ENCODE measurements at places on chromosomes 11 and 22.

DNA sequence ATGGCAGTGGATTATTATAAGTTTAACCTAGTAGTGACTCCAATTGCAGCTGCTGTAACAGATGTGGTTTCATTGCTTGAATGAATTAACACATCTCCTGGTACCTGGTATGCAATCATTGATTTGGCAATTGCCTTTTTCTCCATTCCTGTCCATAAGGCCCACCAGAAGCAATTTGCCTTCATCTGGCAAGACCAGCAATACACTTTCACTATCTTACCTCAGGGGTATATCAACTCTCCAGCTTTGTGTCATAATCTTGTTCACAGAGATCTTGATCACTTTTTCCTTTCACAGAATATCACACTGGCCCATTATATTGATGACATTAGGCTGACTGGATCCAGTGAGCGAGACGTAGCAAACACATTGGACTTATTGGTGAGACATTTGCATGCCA is 128.7 kb upstream of the ZC3H12C start:
- ATAC-seq: no peak
- no peaks in the 10 kb centered on the region for H3K36me3 ChIP-seq
- no peaks in the 10 kb centered on the region for H3K27me3 ChIP-seq
- no peak overlapping the region for H3K4me3 ChIP-seq
- no peaks in the 10 kb centered on the region for H3K4me1 ChIP-seq

- H3K4me3 ChIP-seq: no peak overlapping the region
- H3K4me1 ChIP-seq: no peaks in the 10 kb centered on the region
- ATAC-seq: no peak
- no peak overlapping the region for H3K27ac ChIP-seq
- no peaks in the 10 kb centered on the region for H3K27me3 ChIP-seq
- H3K36me3 ChIP-seq: peaks cover 54% of the 10 kb centered on the region
Measured at GRCh38 chr11:113234888-113235287, 79.5 kb upstream of the TTC12 start.

DNA sequence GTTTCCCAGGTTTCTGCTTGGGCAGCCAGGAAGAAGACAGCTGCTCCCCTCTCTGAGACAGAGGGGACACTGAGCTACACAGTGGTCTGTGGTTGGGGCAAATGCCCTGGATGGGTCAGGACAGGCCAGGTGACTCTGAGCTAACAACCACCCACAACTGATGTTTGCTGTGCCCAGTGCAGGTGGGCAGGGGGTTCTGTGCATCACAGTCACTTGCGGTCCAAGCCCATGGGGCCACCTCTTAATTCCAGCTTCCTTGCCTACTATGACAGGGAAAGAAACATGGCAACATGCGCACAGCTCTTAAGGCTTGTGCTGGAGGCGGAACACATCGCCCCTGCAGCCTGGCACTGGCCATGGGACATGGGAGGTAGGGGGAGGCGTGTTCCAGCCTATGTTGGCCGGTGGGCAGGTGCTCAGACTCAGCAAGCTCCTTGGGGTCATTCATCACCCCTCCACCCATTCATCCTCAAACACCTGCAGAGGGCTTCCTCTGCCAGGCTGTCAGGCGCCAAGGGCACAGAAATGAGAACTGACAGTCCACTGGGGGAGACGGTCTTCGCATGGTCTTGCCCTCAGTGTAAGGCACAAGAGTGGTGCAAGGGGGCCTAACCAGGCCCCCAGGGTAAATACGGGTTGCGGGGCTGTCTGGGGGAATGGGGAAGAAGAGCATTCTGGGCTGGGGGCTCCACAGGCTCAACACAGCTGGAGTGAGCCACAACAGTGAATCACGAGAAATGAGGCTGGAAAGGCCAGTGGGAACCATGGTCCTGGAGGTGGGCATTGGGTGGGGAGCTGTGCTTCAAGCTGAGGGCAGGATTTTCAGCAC is 55.6 kb downstream of the ARFGAP3 start:
- ATAC-seq: no peak
- H3K27ac ChIP-seq: no peak overlapping the region
- H3K27me3 ChIP-seq: no peaks in the 10 kb centered on the region
- H3K4me1 ChIP-seq: peaks cover 29% of the 10 kb centered on the region

DNA sequence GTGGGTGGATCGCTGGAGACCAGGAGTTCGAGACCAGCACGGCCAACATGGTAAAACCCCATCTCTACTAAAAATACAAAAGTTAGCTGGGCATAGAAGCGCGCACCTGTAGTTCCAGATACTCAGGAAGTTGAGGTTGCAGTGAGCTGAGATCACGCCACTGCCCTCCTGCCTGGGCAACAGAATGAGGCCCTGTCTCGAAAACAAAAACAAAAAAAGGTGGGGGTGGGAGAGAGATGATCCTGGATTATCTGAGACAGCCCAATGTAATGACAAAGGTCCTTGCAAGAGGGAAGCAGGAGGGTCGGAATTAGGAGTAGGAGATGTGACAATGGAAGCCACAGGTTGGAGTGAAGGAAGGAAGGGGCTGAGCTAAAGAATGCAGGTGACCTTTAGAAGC is 87.6 kb upstream of the APOA1 start:
- H3K27me3 ChIP-seq: no peaks in the 10 kb centered on the region
- no peak overlapping the region for H3K27ac ChIP-seq
- no peak for ATAC-seq
- H3K4me1 ChIP-seq: peaks cover 7% of the 10 kb centered on the region
- H3K4me3 ChIP-seq: no peak overlapping the region

- peaks cover 8% of the 10 kb centered on the region for H3K4me1 ChIP-seq
- no peak overlapping the region for H3K27ac ChIP-seq
- H3K4me3 ChIP-seq: no peak overlapping the region
- ATAC-seq: peak; percentile 25
Measured at GRCh38 chr11:30758012-30758411, 171.9 kb upstream of the MPPED2 start.

DNA sequence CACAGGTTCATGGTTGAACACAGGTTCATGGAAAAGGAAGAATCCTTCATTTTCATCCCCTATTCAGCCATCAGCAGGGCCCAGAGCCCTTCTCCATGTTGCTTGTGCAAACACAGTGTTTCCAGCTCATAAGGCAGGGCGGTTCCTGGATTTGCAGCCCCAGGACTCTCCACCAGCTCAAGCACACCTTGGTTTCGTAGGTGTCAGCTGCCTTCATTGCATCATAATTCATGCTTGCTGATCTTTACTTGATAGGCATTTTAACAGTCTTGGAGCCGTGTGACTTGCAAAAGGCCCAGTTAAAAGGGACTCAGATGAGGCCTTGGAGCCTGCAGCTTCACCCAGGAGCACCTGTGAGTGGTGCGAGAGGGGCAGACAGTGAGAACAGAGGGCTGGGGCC is 318.1 kb upstream of the B3GAT1 start:
- H3K27ac ChIP-seq: no peak overlapping the region
- ATAC-seq: no peak
- peaks cover 9% of the 10 kb centered on the region for H3K4me1 ChIP-seq
- H3K36me3 ChIP-seq: no peaks in the 10 kb centered on the region
- H3K4me3 ChIP-seq: no peak overlapping the region
- no peaks in the 10 kb centered on the region for H3K27me3 ChIP-seq

DNA sequence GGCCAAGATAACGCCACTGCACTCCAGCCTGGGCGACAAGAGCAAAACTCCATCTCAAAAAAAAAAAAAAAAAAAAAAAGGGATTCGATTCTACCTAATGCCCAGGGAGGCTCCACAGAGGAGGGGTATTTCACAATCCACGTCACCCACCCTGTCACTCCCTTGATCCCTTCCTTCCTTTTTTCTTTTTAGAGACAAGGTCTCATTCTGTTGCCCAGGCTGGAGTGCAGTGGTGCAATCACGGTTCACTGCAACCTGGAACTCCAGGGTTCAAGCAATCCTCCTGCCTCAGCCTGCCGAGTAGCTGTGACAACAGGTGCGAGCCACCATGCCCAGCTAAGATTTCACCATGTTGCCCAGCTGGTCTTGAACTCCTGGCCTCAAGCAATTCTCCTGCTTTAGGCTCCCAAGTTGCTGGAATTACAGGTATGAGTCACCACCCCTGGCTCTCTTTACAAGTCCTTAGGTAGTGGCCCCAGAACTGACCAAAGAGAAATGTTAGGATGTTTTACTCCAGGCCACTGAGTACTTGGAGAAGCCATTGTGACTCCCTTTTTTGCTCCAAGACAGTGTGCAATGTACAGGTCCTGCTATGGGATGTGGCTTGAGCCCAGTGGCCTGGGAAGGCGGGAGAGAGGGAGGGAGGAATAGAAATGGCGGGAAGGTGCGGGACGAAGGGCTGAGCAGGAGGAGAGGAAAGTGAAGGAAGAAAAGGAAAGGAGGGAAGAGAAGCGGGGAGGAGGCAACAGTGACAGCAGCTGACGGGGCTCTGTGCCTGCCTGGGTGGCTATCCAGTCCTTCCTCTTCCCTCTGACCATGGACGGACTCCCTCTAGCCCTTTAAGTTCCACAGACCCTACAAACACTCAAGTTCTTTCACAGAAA is 11.8 kb upstream of the FXYD2 start:
- peak; percentile 13 for ATAC-seq
- peaks cover 56% of the 10 kb centered on the region for H3K36me3 ChIP-seq
- peaks cover 14% of the 10 kb centered on the region for H3K27me3 ChIP-seq
- no peaks in the 10 kb centered on the region for H3K4me1 ChIP-seq
- H3K4me3 ChIP-seq: no peak overlapping the region

DNA sequence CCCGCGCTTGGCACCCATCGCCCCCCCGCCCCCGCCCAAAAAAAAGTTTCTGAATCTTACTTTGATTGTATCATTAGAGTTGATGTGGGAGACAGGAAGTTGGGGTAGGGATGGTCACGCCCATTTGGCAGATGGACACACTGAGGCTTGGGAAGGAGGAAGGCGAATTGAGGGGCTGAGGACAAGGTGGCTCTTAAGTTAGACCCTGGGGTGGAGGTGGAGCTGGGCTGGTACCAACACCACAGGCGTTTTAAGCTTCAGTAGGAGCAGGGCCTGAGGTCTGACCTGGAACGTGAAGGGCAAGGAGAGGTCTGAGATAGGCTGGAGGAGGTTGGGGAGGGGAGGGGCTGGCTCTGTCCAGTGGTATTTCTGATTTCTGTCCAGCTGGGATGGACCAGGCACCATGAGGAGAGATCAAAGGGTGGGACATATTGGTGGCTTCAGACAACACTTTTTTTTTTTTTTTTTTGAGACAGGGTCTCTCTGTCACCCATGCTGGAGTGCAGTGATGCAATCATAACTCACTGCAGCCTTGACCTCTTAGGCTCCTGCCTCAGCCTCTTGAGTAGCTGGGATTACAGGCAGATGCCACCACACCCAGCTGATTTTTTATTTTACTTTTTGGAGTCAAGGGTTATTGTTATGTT is 799 bp upstream of the CDC42BPG start:
- H3K4me1 ChIP-seq: peaks cover 20% of the 10 kb centered on the region
- H3K36me3 ChIP-seq: no peaks in the 10 kb centered on the region
- ATAC-seq: no peak
- peaks cover 6% of the 10 kb centered on the region for H3K27me3 ChIP-seq

GRCh38 chr22:27327497-27327896 is 474.1 kb downstream of the MN1 start:
- no peak overlapping the region for H3K27ac ChIP-seq
- H3K4me1 ChIP-seq: no peaks in the 10 kb centered on the region
- peaks cover 41% of the 10 kb centered on the region for H3K27me3 ChIP-seq
- no peak overlapping the region for H3K4me3 ChIP-seq
- no peaks in the 10 kb centered on the region for H3K36me3 ChIP-seq

DNA sequence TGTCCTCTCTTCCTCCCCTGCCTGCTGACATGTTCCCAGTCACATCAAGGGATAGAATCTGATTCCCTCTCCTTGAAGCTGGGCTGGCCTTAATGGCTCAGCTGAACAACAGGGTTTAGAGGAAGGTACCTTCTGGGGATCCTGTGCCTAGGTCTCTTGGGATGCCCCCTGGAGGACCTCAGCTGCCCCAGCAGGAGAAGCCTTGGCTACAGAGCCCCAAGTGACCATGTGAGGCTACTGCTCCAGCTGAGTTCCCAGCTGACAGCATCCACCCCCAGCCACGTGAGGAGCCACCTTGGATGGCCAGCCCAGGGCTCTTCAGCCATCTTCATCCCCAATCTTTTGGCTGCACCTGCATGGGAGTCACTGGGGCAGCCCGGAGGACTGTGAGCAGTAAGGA is 1499.3 kb downstream of the TBC1D22A start:
- H3K27me3 ChIP-seq: peaks cover 58% of the 10 kb centered on the region
- no peak overlapping the region for H3K4me3 ChIP-seq
- no peak for ATAC-seq
- H3K27ac ChIP-seq: no peak overlapping the region
- H3K36me3 ChIP-seq: no peaks in the 10 kb centered on the region
- no peaks in the 10 kb centered on the region for H3K4me1 ChIP-seq

DNA sequence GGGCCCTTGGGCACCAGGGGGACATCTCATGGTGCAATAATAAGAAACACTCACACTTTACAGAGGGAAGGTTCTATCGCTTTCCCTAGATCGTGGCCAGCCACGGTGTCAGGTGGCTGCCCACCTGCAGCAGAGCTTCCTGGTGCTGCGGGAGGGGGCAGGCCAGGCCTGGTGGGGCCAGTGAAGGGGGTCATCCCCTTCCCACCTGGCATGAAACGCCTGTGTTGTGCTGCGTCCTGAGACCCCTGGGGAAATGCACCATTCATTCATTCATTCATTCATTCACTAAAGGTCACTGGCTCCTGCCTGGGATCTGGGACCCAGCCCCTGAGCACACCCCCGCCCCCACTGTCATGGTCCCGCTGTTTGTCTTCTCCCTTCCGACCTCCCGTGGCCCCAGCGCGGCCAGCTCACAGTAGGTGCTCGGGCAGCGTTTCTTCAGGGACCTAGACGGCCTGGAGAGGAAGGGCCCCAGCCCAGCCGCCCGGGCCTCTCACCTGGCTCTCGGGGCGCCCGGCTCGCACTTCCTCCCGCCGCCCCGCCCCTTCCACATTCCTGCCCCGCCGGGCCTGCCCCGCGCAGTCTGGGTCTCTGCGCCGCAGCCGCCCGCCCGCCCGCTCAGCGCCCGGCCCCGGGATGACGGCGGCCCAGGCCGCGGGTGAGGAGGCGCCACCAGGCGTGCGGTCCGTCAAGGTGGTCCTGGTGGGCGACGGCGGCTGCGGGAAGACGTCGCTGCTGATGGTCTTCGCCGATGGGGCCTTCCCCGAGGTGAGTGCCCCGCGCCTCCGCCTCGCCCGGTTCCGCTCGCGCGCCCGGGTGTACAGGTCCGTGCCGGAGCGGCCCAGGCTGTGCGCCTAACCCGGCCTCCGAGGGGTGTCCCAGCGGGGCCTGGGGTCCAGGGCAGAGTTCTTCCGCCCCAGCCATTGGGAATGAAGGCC is at the start of gene RHOD:
RHOD (plus strand) TSS at position 581 of the 938 bp plus-strand sequence; CDS start at position 637, 56 bp downstream.
- no peaks in the 10 kb centered on the region for H3K36me3 ChIP-seq
- H3K27ac ChIP-seq: no peak within 1 kb of the TSS
- ATAC-seq: peak; percentile 91
- no peaks in the 10 kb centered on the region for H3K27me3 ChIP-seq
- peaks cover 39% of the 10 kb centered on the region for H3K4me1 ChIP-seq

Data from gastroesophageal sphincter (tissue), 4 donors.